ENCODE measurements at places on chromosomes 1 and 21.

- DNase-seq: no peak
Measured at GRCh38 chr1:210347112-210347511, 18.4 kb downstream of the HHAT start.

DNA sequence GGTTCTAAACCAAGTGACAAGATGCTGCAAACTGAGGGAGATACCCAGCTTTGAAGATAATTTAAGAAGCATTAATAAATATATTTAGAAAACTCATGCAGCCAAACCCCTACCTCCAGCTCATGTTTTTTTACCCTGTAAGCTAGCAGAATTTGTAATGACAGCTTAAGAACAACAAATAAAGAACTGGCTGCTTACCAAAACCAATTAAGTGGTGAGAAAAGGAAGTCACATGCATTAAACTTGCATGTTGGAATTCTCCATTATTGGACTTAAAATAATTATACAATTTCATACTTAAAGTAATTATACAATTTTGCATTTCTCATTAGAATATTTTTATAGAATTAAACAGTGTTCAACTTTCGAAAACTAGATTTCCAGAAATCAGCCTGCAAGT is 75.6 kb upstream of the CNIH3 start:
- no peak for DNase-seq

DNA sequence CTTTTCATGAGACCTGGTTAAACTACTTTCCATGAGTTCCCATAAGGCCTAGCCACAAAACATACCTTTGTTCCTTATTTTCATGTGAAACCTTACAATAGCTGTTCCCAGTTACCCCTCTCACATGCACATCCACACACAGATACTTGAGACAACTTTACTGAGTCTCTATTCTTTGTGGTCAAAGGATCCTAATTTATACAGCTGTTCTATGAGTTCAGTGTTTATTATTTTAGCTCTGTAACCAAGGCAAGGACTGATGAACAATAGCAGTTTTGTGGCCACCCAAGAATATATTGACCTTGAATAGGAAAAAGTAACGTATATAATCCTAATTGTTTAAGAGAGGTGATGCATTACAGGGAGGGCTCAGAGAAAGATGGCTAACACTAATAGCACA is 160.5 kb upstream of the CACYBP start:
- DNase-seq: no peak

DNA sequence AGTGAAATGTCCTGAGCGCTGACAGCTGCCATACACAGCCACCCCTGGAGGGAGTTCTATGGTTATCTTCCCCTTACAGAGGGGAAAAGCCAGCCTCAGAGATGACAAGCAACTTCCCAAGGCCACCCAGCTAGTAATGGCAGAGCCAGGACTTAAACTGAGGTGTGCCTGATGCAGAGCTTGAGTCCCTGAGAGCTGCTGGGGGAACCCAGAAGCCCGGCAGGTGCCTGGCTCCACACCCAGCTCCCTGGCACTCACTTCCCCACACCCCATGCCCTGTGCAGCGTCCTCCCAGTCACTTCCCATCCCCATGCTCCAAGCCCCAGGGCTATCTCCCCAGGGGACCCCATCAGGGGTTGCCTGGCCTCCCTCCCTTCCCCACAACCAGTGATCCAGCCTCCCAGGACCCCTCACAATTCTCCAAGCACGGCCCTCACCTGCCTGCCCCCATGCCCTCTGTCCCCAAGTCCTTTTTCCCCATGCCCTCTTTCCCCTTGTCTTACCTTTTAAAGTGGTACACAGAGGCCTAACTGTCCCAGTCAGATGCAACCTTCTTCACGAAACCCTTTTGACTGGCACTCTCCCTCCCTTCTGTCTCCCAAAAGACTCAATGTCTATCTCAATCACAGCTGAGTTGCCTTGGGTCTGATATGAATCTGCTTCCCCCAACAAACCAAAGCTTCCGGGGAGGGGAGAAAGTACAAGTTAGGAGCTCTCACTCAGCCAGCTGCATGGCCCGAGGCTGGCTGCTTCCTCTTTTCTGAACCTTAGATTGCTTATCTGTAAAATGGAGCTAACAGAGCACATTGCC is 39.8 kb upstream of the LRP8 start:
- peak; percentile 4 for DNase-seq

- DNase-seq: no peak
Measured at GRCh38 chr1:3331564-3331963, 122.9 kb upstream of the ARHGEF16 start.

DNA sequence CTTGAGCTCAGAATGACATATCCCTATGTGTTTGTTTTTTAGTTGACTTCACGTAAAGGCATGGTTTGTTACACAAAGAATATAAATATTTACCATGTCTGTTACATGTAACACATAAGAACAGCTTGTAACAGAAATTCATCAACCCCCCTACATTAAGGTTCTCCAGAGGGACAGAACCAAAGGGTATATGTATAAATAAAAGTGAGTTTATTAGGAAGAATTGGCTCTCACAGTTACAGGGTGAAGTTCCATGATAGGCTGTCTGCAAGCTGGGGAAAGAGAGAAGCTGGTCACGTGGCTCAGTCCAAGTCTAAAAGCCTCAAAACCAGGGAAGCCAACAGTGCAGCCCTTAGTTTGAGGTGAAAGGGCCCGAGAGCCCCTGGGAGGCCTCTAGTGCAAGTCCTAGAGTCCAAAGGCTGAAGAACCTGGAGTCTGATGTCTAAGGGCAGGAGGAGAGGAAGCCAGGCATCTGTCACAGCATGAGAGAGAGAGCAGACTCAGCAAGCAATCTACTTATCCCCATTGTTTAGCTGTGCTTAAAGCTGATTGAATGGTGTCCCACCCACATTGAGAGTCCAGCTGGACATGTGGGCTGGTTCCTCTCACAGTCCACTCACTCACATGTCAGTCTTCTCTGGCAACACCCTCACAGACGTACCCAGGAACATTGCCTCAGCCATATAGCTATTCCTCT is 15.8 kb downstream of the THRAP3 start:
- DNase-seq: peak; percentile 84

DNA sequence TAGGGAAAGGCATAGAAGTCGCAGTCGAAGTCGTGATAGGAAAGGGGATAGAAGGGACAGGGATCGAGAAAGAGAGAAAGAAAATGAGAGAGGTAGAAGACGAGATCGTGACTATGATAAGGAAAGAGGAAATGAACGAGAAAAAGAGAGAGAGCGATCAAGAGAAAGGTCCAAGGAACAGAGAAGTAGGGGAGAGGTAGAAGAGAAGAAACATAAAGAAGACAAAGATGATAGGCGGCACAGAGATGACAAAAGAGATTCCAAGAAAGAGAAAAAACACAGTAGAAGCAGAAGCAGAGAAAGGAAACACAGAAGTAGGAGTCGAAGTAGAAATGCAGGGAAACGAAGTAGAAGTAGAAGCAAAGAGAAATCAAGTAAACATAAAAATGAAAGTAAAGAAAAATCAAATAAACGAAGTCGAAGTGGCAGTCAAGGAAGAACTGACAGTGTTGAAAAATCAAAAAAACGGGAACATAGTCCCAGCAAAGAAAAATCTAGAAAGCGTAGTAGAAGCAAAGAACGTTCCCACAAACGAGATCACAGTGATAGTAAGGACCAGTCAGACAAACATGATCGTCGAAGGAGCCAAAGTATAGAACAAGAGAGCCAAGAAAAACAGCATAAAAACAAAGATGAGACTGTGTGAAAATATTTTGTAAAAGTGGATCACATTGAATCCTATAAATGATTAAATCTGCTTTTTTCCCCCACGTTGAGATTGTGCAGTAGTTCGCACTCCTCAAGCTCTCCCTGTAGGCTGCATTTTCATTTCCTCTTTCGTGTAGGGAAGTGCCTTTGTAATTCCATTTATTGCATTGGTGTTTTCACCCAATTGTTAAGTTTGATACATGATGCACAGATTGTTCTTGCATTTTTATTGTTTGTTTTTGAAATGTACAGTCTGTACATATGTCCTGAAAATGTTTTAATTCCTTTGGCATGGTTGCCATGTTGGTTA is 7.5 kb downstream of the PRPF38B start:
- no peak for DNase-seq

- DNase-seq: no peak
Measured at GRCh38 chr21:39251326-39251725, 62.1 kb downstream of the BRWD1 start.

GRCh38 chr1:87042111-87042811 is 127.8 kb downstream of the HS2ST1 start:
- DNase-seq: no peak

- no peak for DNase-seq
Measured at GRCh38 chr1:108077991-108078390, 113.0 kb upstream of the VAV3 start.

GRCh38 chr1:209291715-209292114 is 291.8 kb upstream of the CAMK1G start:
- no peak for DNase-seq

DNA sequence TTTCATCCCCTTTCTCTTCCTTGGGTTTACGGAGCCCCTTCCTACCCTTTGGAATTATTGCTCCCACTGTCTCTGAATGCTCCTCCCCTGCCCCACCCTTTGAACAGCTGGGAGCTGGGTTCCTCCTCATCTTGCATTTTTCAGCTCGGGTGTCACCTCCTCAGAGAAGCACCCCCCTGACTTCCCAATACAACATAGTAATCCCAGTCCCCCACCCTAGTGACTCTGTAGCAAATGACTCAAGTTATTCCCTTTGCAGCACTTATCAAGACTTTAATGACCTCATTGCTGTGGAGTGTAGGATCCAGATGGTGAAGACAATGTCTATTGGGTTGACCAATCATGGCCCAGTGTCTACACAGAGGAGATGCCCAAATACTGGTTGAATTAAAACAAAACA is 8.9 kb upstream of the VWA5B1 start:
- no peak for DNase-seq

GRCh38 chr1:25478633-25479032 is 47.9 kb downstream of the MACO1 start:
- DNase-seq: no peak

DNA sequence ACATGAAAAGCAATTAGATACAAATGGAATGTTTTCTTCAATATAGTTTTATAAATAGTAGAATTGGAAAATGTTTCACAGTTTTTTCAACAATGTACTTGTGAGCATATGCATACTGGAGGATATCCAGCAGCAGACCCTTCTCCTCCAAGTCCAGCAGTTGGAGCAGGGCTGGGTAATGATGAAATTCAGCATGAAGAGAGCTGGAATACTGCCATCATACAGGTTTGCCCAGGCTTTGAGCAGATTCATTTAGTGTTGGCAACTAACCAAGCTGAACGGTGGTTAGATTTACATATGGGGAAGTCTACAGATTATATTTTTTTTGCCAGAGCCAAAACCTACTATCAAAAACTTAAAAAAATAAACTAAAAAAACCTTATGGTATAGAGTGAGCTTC is 38.3 kb downstream of the WDR3 start:
- DNase-seq: no peak

- DNase-seq: no peak
Measured at GRCh38 chr1:199404191-199404590, 623.3 kb upstream of the NR5A2 start.

GRCh38 chr1:219806642-219807041 is 121.7 kb downstream of the SLC30A10 start:
- DNase-seq: no peak

DNA sequence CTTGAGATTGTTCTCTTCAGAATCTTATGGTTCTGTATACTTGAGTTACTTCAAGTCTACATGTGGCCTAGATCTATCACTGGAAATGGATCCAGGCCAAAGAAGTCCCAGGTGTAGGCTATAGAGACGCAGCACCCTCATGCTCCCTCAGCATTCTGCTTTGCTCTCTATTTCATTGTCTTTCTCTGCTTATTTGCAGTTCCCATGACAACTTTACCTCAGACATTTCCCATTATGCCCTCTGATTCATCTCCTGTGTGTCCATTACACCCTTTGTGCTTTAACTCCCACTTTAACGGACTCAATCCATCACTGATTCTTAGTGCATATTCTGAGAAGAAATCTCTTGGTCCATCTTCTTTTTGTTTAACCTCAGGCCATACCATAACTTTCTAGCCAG is 236.9 kb upstream of the NRIP1 start:
- DNase-seq: no peak

DNA sequence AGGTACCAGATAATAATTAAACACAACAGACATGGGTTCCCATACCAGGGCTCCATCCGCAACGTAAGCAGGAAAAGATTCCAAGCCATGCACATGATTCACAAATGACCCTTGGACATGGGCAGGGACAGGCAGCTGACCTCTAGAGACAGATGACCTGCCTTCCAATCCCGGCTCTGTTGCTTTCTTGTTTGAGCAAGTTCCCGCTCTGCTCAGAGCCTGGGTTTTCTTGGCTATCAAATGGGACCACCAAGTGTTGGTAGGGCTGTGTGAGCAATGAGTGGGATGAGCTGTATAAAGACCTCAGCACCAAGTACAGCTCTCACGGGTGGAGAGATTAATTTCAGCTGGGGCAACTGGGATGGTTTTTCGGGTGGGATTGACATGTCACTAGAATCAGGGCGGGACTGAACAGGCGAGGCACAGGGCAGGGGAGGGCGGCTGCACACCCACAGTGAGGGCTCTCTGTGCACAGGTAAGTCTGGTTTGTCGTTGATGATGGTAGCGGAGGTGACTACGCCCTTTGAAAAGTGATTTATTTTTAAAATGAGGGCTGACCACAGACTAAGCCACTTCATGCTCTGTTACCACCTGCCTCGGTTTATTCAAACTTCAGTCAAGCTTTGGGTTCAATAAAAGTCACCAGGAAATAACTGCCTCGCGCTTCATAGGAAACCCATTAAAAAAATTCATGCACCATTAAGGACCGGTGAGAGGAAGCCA is 57.5 kb upstream of the IFFO2 start:
- DNase-seq: no peak

DNA sequence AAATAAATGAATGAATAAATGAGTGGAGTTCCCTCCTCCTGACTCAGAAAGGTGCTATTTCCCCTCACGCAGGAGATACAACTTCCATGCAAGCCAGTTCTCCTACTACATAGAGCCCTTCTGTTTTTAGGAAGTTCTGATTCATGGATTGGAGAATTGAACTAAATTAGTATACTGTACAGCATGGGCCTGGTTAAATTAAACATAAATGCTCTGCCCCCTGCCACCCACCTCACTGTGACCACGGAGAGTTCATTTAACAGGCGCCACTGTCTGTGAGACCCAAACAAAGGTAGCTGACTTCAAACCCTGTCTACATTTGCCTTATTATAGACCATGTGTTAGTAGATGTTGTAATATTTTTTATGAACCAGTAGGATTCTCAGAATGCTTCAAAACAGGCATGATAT is 9.1 kb upstream of the IRF2BP2 start:
- no peak for DNase-seq

- DNase-seq: no peak
Measured at GRCh38 chr1:213687832-213688231, 299.9 kb upstream of the PROX1 start.

- DNase-seq: no peak
Measured at GRCh38 chr21:41684381-41685245, 82.2 kb downstream of the RIPK4 start.

DNA sequence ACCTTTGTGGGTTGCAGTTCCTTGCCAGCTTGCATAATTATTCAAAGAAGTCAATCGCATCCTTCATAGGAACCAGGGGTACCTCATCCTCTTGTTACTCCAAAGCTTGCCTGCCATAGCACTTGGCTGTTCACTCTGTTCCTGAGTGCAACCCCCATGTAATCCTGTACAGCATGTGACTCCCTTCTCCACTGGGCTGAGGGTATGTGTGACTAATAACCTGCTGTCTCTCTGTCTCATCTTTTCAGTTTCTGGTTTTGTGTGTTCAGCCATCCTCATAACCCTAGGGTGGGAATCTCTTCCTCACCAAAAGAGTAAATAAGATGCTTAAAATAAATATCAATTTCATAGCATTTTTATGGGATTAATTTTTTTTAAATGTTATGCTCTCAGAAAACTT is 351.9 kb downstream of the S1PR1 start:
- DNase-seq: no peak

Data from WERI-Rb-1 (cell line).